ENCODE measurements at places on chromosomes 12 and 14.

DNA sequence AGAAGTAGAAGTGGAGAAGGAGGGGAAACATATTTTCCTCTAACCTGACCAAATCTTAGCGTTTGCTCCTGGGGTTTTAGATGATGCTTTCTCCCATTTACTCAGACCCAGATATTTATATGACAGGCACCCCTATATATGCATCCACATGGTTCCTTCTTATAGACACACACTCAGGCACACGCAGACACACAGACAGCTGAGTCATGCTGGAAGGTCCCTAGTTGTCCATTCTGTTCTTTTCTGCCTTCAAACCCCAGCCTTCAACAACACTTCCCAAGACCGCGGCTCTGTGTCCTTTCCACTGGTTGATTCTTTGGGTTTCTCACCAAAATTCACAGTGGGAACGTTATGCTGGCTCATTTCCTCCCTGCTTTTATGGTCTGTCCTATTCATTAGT, 52.1 kb downstream of the HSPB8 start:
- no peak for DNase-seq

- DNase-seq = no peak
Observed at GRCh38 chr14:30960216-30960615, 65.2 kb upstream of the AP4S1 start.

DNA sequence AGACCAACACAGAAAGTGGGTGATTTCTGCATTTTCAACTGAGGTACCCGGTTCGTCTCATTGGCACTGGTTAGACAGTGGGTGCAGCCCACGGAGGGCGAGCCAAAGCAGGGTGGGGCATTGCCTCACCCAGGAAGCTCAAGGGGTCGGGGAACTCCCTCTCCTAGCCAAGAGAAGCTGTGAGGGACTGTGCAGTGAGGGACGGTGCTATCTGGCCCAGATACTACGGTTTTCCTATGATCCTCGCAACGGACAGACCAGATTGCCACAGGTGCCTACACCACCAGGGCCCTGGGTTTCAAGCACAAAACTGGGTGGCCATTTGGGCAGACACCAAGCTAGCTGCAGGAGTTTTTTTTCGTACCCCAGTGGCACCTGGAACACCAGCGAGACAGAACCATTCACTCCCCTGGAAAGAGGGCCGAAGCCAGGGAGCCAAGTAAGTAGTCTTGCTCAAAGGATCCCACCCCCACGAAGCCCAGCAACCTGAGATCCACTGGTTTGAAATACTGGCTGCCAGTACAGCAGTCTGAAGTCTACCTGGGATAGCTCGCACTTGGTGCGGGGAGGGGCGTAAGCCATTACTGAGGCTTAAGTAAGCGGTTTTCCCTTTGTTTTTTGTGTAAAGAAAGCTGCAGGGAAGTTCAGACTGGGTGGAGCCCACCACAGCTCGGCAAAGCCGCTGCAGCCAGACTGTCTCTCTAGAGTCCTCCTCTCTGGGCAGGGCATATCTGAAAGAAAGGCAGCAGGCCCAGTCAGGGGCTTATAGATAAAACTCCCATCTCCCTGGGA, 25.5 kb upstream of the NAA30 start:
- DNase-seq = no peak

GRCh38 chr14:64841772-64842750, 37.6 kb downstream of the SPTB start:
- DNase-seq = no peak

GRCh38 chr12:48875944-48876515, 10.4 kb upstream of the RND1 start:
- no peak for DNase-seq

GRCh38 chr14:24436355-24437019, 6.1 kb downstream of the SDR39U1 start:
- peak; percentile 68 for DNase-seq

DNA sequence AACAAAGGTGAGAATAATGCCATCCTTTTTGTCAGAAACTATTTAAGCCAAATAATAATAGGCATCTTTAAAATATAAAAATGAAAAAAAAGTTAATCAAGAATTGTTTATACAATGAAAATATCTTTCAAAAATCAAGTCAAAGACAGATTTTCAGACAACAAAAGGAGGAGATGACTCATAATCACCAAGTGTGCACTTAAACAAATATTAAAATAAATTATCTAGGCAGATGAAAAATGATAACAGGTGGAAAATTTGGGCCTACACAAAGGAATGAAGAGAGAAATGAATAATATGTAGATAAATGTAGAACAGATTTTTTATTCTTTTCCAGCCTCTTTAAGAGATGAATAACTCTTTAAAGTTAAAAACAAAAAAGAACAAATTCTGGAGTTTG, 250.0 kb upstream of the PLEKHG7 start:
- no peak for DNase-seq

- no peak for DNase-seq
Observed at GRCh38 chr12:89603678-89604077, 77.8 kb upstream of the POC1B start.

DNA sequence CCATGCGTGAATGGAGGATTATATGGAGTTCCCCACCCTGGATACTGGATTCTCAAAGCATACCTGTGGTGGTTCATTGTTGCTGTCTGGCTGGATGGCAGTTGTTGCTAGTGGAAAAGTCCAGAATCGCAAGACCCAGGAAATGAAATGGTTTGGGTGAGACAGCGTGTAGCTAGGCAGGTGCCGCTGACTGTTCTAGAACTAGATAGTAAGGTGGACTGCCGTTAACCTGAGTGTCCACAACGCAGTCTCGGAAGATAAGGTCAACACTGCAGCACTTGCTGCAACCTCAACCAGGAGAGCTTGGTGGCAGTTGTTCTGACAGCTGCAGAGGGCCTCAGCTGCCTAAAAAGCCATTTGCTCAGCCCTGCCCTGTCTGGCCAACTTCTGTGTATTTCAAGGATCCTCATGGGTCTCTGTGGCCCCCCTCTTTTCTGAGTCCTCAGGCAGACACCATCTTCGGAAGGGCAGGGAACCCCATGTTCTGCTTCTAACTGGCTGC, 15.5 kb upstream of the IRF2BPL start:
- peak; percentile 52 for DNase-seq

GRCh38 chr14:57865403-57866198, at the start of gene SLC35F4:
Gene SLC35F4 (minus strand): TSS chr14:57866092.
- no peak for DNase-seq

DNA sequence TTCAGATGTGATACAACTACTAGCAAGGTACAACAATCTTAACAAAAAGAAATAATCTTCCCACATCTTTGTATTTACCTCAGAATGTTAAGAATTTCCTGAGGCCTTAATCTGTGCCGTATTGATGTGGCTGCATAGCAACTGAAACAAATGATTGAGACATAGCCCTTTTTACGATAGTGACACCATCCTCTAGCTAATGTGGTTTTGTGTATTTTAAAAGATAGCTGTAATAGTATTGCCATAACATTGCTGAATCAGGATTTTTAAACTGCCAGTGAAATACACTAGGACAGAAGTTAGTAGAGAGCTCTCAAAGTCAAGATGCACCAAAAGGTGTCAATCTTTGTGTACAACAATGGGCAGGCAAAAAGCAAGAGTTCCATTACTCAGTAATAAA, 11.9 kb downstream of the NPAS3 start:
- DNase-seq = no peak

- no peak for DNase-seq
Observed at GRCh38 chr12:57519796-57520052, 590 bp downstream of the DDIT3 start.

DNA sequence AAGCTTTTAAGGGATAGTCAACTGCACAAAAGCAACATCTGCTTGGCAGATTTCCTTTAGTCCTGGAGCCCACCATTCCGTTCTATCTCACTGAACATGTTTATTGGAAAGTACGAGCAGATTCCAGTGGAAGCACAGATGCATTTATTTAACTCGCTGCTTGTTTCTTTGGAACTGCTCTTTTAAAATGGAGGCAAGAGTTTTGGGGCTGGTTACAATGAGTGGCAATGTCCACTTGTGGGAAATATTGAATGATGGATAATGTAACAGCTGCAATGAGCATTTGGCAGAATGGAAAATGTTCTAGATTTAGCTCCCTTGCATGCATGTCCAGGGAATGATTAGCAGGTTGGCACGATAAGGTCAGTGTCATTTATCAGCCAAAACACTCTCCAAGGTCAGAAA, 163.0 kb downstream of the ATP23 start:
- DNase-seq = no peak

Measured in globus pallidus (tissue), 1 donor.